ENCODE measurements at places on chromosomes 2 and 18. TPM values are rescaled to one million over a fixed set of nuclear protein-coding genes. Genes with fewer than 3 reads are reported as not detected.

Gene BOLL
- 0.14 TPM for total RNA-seq

Gene PROKR1
- total RNA-seq, result not detected

DNA sequence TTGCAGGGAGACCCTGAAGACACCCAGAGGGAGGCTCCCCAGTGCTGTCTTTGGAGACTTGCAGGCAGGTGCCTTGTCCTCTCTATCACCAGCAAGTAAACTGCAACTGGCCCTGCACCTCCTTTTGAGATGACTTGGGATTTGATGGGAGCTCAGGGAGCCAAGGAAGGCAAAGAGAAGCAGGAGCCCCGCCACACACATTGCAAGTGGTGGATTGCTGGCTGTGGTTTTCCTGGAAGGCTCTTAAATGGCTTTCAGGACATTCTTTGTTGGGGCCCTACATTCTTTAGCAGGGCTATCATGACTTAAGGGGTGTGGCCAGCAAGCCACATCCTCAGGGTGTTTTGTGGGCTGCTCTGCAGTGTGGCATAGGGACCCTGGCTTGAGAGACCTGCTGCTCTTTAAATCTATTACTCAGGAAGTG lies 39.9 kb upstream of the CDC42EP3 start:
- peak; percentile 28 for DNase-seq

GRCh38 chr2:96528700-96529375 lies 7.7 kb upstream of the ARID5A start:
- DNase-seq, result no peak

DNA sequence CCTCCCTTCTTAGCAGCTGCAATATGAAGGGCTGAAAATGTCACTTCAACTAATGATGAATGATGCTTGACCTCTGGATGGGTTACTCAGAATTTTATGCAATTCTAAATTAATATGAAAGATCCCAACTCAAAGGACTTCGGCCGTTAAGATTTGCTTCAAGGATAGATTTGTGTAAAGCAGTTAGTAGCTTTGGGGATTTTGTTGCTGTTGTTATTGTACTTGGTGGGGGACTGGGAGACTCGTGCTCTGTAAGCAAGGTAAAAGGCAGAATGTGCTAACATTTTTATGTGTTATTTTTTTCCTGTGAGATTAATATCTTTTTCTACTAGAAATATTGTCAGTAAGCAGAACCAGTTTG lies 478.8 kb downstream of the ARHGAP15 start:
- no peak for DNase-seq

DNA sequence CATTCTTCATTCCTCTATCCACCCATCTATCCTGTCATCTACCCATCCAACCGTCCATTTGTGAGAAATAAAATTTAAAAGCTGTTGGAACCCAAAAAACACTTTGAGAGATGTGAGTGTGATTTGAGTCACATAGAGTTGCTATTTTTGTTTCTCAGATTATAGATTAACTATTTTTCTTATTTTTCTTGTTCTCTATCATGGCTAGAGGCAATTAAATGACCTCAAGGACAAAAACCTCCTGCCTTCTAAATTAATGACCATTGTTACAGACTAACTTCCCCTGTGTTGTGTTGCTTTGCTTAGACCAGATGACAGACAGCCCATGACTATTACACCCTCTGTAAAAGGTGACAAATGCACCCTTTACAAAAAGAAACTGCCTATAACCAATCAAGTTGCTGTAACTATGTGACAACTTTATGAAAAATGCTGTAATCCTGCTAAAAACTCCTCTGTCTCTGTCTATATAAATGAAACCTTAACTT lies 207.9 kb upstream of the CXCR4 start:
- no peak for DNase-seq

Gene COBLL1
- 30.0 TPM for total RNA-seq

Gene GALR1
- 0.05 TPM for total RNA-seq

Gene PTPRN
- total RNA-seq, result 1.0 TPM

Gene POTEC
- total RNA-seq, result not detected

GRCh38 chr2:172839446-172839845 lies 103.8 kb downstream of the RAPGEF4 start:
- no peak for DNase-seq

GRCh38 chr2:113111121-113111520 lies 16.3 kb upstream of the IL1RN start:
- no peak for DNase-seq

GRCh38 chr2:9690252-9690651 lies 59.5 kb upstream of the YWHAQ start:
- DNase-seq, result no peak

DNA sequence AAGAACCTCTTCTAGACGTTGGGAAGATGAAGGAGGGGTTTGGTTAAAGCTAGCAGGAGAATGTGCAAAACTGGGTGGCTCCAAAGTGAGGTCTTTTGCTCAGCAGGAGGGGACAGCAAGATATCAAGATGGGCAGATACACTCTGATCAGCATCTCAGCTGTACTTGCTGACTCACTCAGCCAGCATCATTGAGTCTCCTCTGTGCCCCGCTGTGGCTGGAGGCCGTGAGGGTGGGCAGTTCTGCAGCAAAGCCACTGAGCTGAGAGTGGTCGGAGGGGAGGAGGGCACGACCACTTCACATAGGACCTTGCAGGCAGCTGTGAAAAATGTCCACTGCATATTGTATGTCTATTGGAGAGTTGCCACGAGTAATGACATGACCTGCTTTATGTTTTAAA lies 152.0 kb downstream of the CAPN13 start:
- no peak for DNase-seq

Gene LRRTM4
- 0.41 TPM for total RNA-seq

GRCh38 chr2:239109041-239109927 lies 261.4 kb downstream of the TWIST2 start:
- no peak for DNase-seq

GRCh38 chr2:158718851-158719250 lies 76.3 kb upstream of the DAPL1 start:
- no peak for DNase-seq

Gene C1QL2
- total RNA-seq, result not detected

DNA sequence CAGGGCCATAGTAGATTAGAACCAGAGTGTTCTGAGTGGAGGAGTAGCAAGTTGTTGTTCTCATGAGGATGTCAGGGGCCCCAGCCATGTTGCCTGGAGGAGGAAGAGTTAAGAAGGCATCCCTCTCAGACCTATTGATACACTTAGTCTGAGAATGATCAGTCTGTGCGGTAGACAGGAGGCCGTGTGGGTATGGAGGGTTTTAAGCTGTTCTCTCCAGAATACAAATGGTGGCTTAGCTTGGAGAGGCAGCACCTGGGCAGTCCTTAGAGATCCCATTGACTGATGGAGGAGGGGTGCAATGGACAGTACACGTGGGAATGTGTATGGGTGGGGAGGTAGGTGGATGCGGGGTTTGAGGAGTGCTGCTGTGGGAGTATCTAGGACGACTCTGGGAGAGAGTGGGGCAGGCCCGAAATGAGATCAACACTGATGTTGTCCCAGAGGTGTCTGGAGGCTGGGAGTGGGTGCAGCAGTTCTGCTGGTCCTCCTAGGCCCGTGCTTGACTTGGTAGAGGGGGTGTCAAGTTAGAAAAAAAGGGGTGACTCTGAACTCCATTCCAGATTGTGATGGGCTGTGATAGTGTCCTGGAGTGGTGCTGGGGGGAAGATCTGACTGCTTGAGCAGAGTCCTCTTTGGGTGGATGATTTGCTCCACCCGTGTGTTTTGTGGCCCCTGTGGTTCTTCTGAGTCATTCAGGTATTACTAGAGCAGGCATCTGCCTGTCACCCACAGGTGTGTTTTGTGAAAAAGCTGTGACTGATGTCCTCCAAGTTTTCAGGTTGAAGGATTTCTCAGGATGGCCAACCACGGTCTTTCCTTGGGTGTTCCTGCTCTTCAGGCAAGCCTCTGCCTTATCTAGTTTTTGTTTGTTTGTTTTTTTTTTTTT lies 44.7 kb downstream of the C2orf42 start:
- no peak for DNase-seq

DNA sequence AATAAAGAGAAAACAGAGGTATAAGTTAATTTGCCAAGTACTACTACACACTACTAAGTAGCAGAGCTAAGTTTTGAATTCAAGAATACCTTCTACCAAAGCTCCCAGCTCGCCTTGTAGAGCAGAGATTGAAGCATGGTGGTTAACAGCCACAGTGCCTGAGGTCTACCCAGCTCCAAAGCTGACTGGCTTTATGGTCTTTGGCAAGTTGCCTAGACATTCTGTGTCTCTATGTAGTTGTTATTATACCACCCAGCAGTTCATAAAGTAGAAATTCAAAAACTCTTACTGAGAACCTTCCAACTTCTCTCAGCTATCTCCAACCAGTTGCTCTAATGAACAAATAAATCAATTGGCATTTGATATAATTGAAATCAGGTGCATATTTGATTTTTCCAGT lies 87.8 kb downstream of the PDE11A start:
- no peak for DNase-seq

DNA sequence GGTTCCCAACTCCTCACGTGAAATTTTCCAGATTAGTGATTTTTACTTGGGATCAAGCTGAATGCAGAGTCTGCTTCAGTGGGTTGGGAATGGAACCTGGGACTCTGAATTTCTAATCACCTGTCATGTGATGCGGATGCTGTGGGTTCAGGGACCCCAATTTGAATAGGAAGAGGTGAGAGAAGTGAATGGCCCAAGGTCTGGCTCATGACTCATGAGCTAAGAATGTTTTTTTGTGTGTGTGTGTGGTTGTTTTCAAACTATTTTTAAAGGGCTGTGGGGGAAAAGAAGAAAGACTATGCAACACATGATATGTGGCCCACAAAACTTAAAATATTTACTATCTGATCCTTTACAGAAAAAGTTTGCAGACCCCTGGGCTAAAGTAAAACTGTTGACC lies 108.5 kb upstream of the CYRIA start:
- DNase-seq, result no peak

GRCh38 chr2:136319651-136320050 lies 201.7 kb upstream of the CXCR4 start:
- no peak for DNase-seq

DNA sequence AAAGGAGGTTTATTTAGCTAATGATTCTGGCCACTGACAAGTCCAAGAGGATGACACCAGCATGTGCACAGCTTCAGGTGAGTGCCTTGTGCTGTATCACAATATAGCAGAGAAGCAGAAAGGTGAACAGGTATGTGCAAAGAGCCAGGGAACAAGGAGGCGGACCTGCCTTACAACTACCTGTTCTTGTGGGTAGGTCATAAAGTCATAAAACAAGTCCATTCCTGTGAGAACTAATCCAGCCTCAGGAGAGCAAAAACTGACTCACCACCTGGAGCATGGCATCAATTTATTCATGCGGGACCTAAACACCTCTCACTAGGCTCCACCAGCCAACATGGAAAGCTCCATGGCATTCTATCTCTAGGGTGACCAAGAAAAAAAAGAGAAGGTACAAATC lies 234.2 kb downstream of the ASXL3 start:
- DNase-seq, result no peak

Gene DIS3L2
- 43.0 TPM for total RNA-seq

DNA sequence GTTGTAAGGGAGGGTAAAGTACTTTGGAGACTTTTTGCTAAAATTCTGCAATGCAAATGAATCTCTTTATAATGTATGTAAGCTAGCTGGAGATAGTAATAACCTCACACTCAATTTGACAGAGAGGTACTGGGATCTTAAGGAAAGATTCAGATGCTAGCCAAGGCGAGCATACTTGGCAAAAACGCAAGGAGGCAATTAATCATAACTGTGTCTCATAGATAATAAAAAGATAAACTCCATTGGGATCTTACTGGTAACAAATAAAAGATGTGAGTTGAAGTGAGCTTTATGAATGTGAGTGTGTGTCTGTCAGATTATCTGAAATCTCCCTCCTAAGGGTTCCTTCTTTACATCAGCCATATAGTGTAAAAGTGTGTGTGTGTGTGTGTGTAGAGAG lies 533.0 kb downstream of the TMX3 start:
- DNase-seq, result no peak

- DNase-seq, result no peak
Measured at GRCh38 chr2:33292981-33293595, 183.4 kb upstream of the RASGRP3 start.

DNA sequence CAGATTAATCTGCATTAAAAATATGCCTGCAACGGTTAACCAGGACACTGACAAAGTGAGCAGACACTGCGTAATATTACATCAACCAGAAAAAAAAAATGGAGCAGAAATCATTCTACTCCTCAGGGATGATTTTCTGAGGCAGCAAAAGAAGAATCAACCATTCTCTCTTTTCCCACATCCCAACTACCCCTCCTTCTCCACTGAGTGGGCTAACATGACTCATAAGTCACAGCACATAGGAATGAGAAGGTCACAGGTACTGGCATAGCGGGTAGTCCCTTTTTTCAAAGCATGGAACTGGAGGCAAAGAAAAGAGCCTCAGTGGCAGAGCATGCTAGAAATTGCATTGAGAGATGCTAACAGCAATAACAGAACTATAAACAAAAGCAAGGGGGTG lies 54.3 kb upstream of the TSPYL6 start:
- DNase-seq, result no peak

DNA sequence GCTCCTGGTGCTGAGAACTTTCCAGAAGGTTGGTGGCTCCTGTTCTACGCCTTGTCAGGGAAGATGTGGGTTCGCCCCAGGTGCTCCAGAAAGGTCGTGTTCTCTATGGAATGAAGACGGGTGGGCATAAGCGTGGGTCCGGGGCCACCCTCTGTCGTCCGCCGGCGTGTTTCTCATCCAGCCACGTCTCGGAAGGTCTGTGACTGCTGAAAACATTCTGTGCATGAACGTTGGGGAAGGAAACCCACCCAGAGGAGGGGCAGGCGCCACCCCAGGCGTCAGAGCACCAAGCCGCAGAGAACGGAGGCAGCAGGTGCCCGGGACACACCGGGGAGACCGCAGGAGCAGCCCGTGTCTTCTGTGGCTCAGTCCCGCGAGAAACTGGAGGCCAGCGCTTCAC lies 118.2 kb downstream of the RTP5 start:
- no peak for DNase-seq

Gene CTDP1
- 30.1 TPM for total RNA-seq

GRCh38 chr2:48284621-48285212 lies 245.2 kb upstream of the STON1 start:
- DNase-seq, result no peak

GRCh38 chr18:75839041-75839440 lies 411.5 kb upstream of the SMIM21 start:
- no peak for DNase-seq

Gene MOGAT1
- total RNA-seq, result not detected

Gene TUBB8B
- 0.55 TPM for total RNA-seq

GRCh38 chr18:30730915-30731314 lies 311.6 kb downstream of the DSC3 start:
- no peak for DNase-seq

DNA sequence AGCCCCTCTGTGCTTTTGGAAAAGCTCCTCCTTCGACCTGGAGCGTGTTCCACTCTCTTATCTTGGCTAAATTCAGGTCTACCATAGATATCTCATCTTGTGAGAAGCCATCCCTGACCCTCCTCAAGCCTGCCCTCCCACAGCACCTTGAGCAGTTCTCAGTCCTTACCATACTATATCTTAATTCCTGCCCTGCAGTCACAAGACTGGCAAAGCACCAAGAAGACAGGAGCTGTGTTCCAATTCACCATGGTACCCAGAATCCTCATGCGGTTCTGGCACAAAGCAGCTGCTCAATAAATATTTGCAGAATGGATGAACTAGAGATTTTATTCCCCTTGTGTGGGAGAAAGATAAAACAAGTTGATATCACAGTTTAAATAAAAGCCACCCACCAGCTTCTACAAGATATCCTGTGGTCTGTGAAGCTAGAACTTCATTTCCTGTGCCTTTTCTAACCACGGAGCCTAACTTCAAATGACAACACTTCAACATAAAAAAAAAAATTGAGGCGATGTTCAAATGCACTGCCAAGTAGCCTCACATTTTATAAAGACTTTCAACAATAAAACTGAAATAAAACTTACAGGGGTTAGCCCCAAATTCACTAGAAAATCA lies 19.5 kb downstream of the MARCHF4 start:
- DNase-seq, result no peak
